ENCODE measurements at places on chromosomes 6 and 20. TPM values are rescaled to one million over a fixed set of nuclear protein-coding genes. Genes with fewer than 3 reads are reported as not detected.

- peaks cover 5% of the 10 kb centered on the region for H3K4me1 ChIP-seq
- H3K4me3 ChIP-seq: no peak overlapping the region
- H3K36me3 ChIP-seq: no peaks in the 10 kb centered on the region
- no peak for DNase-seq
Observed at GRCh38 chr20:61879303-61879620, 186.4 kb downstream of the TAF4 start.

DNA sequence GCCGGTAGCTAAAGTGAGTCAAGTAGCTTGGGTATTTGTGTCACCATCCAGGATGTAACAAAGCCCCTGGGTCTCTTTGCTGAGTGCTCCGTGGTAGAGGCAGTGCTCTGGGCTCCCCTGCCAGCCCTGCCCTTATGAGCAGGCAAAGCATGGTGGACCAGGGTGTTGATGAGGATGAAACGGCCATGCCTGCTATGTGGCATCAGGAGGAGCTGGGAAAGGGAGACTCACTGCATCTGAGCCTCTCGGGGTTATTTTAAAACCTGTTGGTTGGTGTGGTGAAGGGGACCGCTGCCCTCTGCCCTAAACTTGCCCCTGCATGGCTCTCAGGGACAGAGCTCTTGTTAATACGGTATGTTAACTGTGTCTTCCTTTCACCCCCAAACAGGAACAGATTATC lies 143.1 kb downstream of the DTNBP1 start:
- no peak overlapping the region for H3K4me3 ChIP-seq
- H3K27me3 ChIP-seq: no peaks in the 10 kb centered on the region
- H3K36me3 ChIP-seq: peaks cover 98% of the 10 kb centered on the region
- no peak overlapping the region for H3K27ac ChIP-seq

DNA sequence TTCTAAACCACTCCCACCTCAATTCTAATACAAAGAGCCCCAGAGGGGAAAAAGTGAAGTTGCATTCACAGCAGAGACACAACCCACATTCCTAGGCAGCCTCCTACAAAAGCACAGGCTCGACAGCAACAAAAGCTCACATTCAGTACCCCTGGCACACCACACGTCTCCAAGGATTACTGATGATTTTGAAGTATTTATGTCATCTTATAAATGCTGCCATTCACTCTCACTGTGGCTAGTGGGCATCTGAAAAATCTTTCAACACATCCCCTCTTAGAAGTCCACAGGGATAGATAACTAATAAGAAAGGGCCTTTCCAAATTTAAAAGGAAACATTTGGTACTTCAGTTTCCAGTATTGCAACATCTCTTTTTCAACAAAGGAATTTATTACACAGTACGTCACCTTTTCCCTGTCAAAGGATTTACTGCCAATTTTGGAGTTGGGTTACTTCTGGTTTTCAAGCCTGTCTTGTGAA lies 146.7 kb downstream of the TASP1 start:
- H3K4me3 ChIP-seq: no peak overlapping the region
- H3K36me3 ChIP-seq: no peaks in the 10 kb centered on the region
- no peaks in the 10 kb centered on the region for H3K27me3 ChIP-seq

- no peaks in the 10 kb centered on the region for H3K27me3 ChIP-seq
- no peak overlapping the region for H3K27ac ChIP-seq
- DNase-seq: no peak
- H3K4me1 ChIP-seq: no peaks in the 10 kb centered on the region
- H3K36me3 ChIP-seq: no peaks in the 10 kb centered on the region
- H3K4me3 ChIP-seq: no peak overlapping the region
Observed at GRCh38 chr6:121112356-121112755, 221.9 kb downstream of the TBC1D32 start.

- H3K4me3 ChIP-seq: no peak within 1 kb of the TSS
- no peak within 1 kb of the TSS for H3K27ac ChIP-seq
- no peaks in the 10 kb centered on the region for H3K36me3 ChIP-seq
- no peaks in the 10 kb centered on the region for H3K27me3 ChIP-seq
Observed at GRCh38 chr20:32010101-32010500, at the start of gene CCM2L. TSS of gene CCM2L (plus strand) at chr20:32010438. CDS start at chr20:32010455, 17 bp downstream.

GRCh38 chr20:48096957-48097890 lies 311.9 kb upstream of the SULF2 start:
- no peak overlapping the region for H3K4me3 ChIP-seq
- H3K27me3 ChIP-seq: no peaks in the 10 kb centered on the region
- DNase-seq: no peak

DNA sequence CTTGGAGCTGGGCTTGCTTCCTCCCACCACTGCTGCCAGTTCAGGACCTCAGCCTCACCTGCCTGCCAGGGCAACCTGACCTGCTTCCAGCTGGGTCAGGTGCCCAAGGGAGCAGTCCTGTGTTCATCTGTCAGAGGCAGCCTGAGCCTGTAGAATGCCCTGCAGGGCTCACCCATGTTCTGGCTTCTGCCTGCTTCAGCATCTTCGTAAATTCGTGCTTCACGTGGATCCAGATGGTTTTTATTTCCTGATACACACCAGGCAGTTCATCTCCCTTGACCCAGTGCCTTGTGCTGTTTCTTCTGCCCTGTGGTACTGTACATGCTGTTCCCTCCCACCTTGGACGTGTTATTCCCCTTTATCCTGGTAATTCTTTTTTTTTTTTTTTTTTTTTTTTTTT lies 50.2 kb downstream of the ARID1B start:
- no peak overlapping the region for H3K4me3 ChIP-seq
- peaks cover 23% of the 10 kb centered on the region for H3K4me1 ChIP-seq
- DNase-seq: no peak
- H3K27ac ChIP-seq: peak overlapping the region; percentile 83
- peaks cover 3% of the 10 kb centered on the region for H3K36me3 ChIP-seq
- no peaks in the 10 kb centered on the region for H3K27me3 ChIP-seq

DNA sequence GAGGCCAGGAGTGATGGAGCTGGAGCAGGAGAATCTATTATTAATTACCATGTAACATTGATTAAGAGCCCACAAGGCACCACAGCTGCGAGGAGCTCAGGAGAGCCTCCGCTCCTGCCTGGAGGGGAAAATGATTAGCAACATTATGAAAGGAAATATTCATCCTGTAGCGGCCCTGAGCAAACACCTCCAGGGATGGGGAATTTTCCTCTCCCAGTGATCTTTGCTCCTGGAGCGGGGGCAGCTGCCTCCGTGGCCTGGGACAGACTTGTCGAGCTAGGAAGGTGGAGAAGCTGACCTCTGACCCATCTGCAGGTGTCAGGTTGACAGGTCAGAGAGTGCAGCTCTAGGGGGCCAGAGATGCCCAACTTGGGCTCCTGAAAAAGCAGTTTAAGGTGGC lies 40.1 kb upstream of the SIRPA start:
- no peak overlapping the region for H3K4me3 ChIP-seq
- H3K27ac ChIP-seq: no peak overlapping the region
- H3K36me3 ChIP-seq: no peaks in the 10 kb centered on the region
- no peak for DNase-seq

DNA sequence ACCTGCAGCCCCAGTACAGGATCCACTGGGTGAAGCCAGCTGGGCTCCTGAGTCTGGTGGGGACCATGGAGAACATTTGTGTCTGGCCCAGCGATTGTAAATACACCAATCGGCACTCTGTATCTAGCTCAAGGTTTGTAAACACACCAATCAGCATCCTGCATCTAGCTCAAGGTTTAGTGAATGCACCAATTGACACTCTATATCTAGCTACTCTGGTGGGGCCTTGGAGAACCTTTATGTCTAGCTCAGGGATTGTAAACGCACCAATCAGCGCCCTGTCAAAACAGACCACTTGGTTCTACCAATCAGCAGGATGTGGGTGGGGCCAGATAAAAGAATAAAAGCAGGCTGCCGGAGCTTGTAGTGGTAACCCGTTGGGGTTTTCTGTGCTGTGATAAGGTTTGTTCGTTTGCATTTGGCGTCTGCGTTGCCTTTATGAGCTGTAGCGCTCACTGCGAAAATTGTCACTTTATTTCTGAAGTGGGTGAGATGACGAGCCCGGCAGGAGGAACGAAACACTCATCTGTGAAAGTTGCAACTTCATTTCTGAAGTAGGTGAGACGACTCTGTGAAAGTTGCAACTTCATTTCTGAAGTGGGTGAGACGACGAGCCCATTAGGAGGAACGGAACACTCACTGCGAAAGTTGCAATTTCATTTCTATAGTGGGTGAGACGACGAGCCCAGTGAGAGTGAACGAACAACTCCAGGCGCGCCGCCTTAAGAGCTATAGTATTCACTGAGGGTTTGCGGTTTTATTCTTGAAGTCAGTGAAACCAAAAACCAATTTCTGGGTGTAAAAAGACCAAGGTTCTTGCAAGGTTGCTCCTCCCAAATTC lies 31.1 kb downstream of the SERPINB6 start:
- H3K27ac ChIP-seq: no peak overlapping the region
- no peaks in the 10 kb centered on the region for H3K27me3 ChIP-seq
- peaks cover 14% of the 10 kb centered on the region for H3K4me1 ChIP-seq
- no peak overlapping the region for H3K4me3 ChIP-seq

GRCh38 chr20:7722564-7722963 lies 217.7 kb downstream of the HAO1 start:
- H3K4me1 ChIP-seq: no peaks in the 10 kb centered on the region
- no peaks in the 10 kb centered on the region for H3K36me3 ChIP-seq

The OPRL1 gene
- 0.76 TPM for total RNA-seq

The TBC1D22B gene
- total RNA-seq: 13.2 TPM

The C20orf96 gene
- 0.70 TPM for total RNA-seq

The ZC2HC1B gene
- total RNA-seq: not detected

The COL9A1 gene
- total RNA-seq: not detected

The GABRR2 gene
- total RNA-seq: not detected

The DAAM2 gene
- total RNA-seq: 55.9 TPM

All from esophagus squamous epithelium (tissue), 5 donors.